ENCODE measurements at places on chromosomes 12 and 14.

DNA sequence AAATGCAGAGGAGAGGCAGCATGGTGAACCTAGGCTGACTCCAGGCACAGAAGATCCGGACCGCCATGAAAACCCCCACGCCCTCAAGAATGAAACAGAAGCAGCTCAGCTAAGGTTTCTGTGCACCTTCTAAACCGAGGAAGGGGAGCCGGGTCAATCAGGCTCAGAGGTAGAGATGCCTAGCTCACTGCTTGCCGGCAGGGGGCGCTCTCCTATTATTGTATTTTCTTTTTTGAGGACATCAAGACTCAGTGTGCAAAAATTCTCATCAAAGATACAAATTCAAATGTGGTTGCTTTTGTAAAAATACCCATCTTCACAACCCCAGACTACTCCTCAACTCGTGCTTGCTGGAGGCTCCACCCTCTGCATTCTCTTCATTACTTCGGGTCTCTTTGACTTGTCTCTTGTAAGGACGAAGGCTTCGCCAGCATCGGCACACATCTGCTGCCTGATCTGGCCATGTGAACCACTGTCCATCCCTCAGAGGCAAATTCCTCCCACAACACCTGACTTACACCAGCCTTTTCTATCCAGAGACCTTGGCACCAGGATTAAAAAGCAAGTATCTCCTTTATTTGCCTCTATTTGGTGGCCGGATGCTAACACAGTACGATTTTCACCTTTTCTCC, 33.4 kb upstream of the RNASE3 start:
- peak; percentile 69 for DNase-seq

GRCh38 chr14:89233184-89233583, 183.8 kb downstream of the FOXN3 start:
- no peak for DNase-seq

DNA sequence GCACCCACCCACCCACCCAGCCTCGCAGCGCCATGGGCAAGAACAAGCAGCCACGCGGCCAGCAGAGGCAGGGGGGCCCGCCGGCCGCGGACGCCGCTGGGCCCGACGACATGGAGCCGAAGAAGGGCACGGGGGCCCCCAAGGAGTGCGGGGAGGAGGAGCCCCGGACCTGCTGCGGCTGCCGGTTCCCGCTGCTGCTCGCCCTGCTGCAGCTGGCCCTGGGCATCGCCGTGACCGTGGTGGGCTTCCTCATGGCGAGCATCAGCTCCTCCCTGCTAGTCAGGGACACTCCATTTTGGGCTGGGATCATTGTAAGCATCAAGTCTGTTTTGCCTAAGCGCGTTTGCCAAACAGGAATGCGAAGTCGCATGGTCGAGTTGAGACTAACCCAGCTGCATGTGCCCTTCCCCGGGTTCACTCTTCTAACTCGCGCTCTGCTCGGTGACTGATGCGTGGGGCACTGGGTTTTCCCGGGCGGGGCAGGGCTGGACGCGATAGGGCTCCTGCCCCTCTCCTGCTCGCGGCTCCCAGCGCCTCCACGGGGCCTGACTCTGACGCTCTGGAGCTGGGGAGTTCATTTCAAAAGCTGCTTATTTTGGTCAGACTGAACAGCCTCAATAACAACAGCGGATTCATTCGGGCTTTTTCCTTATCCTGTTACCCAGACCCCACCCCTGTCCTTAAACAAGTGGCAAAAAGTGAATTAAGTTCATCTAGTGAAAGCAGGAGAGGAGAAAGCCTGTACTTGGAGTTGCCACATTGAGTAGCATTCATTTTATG, 458 bp downstream of the SSPN start:
- peak; percentile 79 for DNase-seq

GRCh38 chr12:42767326-42767954, 177.9 kb upstream of the PRICKLE1 start:
- DNase-seq: no peak

DNA sequence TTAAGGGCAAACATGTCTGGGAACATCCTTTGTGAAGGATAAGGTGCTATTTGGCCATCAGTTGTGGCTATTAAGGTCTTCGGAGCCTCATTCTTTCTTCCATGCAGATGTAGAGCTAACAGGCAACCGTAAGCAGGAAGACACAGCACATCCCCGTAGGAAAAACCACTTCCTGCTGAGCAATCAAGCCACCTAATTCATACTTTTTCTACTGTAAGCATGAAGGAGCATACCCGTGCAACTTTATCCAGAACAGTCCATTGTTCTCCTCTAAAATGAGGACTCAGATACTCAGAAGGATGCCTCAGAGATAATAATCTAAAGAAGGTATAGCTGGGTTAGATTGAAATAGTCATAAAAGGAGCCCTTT, 232.0 kb downstream of the PPM1H start:
- no peak for DNase-seq

DNA sequence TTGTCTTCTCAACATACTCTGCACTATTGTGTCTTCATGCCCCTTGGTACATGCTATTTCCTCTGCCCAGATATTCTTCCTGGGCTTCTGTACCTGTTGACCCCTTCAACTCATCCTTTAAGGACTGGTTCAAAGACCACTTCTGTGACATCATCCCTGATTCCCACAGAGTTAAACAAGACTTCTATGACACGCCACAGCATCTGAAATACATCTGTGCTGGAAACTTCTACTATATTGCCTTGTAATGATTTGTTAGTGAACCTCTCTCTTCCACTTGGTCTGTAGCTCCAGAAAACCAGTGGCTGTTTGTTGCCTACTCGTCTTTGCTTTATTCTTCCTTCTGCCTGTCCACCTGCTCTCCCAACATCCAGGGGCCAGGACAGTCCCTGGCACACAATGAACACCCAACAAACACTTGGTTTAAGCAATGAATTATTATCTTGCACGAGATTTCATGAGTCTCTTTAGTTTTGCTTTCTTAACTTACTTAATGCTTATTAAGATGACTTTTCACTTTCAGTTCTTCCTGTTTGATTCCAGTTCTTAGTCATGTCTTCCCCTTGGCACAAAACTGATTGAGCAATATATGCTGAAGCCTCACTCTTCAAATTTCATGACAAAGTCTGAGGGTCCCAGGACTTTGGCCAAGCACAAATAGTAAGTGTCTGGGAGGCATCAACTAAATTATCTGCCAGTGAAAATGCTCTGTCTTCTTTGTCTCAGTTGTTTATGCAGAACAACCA, 485.9 kb downstream of the APAF1 start:
- no peak for DNase-seq

- DNase-seq: no peak
Observed at GRCh38 chr12:42162193-42162592, 17.5 kb upstream of the GXYLT1 start.

- DNase-seq: no peak
Observed at GRCh38 chr12:108348842-108349241, 9.7 kb upstream of the CMKLR1 start.

DNA sequence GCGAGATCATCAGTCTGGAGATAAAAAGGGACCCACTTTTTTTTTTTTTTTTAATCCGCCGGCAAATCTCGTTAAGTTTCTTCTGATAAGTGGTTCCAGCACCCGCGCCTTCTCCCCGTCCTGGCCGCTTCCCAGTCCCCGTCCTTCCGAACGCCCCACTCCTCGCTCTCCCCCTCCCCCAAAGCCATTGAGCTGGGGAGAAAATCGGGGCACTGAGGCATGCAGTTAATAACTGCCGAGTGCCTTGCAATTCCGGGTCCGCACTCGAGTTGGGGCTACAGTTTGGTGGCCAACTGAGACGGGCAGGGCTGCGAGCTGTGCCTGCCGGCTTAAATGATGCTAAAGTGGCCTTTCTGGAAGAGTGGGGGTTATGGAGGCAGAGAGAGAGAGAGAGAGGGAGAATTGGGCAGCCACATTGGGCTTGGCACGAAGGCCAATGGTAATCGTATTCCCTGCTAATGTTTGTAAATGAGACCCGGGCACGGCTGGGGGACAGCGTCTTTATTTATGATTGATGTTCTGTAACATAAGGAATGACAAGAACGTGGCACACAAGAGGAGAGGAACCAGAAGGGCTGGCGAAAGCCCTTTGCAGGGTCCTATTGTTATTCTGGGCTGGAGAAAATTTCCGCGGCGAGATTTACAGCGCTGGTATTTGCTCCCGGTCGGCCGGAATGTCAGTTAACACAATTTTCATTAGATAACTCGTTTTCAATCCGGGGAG, 115.4 kb upstream of the MYL2 start:
- no peak for DNase-seq

DNA sequence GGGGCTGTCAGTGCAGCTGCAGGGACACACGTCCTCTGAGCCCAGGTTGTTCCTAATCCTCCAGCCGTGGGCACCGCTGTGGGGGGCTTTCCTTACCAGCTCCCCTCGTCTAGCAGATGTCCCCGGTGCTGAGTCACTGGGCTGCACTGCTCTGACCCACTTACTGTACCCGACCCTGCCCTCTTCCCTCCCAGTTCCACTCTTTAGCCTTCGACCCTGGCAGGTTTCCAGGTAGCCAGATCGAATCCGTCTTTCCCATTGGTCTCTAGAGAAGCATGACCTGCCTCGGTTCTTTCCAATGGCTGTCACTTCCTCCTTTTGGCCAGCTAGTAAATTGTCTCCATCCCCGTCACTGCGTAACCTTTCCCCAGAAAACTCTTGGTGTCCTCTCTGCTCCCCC, 48.4 kb downstream of the ELK3 start:
- no peak for DNase-seq
